ENCODE measurements at places on chromosomes 2 and 18.

DNA sequence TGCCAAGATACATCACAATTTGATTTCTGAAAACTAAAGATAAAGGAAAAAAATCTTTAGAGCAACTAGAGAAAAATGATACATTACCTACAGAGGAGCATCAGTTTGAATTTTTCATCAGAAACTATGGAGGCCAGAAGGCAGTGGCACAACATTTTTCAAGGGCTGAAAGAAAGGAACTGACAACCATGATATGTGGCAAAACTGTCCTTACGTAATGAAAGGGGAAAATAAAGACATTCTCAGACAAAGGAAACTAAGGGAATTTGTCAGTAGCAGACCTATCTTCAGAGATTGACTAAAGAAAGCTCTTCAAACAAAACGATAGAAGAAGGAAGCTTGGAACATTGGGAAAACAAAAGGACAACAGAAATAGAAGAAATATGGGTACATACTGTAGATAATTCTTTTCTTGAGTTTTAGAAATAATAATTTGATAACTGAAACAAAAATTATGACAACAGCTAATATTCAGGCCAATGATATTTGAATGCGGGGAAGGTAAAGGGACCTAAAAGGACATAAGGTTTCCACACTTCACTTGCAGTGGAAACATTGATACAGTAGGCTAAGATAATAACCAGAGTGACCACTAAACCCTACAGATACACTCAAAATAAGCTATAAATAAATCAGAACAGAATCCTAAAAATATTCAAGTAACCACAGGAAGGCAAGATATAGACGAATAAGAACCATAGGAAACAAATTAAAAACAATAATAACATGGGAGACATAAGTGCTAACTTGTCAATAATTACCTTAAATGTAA lies 70.0 kb upstream of the NPAS2 start:
- DNase-seq = no peak

DNA sequence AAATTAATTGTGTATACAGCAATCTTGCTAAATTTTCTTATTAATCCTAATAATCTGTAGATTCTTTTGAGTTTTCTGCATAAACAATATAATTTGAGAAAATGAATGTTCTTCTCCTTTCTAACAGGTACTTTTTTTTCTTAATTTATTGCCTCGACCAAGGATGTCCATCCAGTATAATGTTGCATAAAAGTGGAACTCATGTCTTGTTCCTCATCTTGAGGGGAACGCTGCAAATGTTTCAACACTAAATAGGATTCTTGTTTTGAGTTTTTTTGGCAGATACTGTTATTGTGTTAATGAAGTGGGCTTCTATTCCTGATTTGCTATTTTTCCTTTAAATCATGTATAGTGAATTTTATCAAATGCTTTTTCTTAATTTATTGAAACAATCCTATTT lies 244.4 kb upstream of the REV1 start:
- no peak for DNase-seq

DNA sequence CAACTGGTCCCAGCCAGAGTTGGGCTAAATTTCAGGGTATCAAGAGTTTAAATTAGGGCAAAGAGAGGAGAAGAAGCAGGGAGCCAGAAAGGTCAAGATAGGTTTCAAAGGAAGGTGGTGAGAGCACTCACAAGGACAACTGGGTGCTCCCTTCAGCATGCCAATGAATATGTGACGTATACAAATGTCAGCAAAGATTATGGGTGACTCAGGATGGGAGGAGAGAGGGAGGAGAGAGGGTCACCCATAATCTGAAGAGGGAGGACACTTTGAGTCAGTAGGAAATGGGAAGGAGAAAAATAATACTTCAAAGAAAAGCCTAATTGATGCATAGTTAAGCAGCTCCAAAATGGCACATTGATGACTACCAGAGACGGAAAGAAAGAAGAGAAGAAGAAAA lies 53.1 kb upstream of the ABCA12 start:
- no peak for DNase-seq

DNA sequence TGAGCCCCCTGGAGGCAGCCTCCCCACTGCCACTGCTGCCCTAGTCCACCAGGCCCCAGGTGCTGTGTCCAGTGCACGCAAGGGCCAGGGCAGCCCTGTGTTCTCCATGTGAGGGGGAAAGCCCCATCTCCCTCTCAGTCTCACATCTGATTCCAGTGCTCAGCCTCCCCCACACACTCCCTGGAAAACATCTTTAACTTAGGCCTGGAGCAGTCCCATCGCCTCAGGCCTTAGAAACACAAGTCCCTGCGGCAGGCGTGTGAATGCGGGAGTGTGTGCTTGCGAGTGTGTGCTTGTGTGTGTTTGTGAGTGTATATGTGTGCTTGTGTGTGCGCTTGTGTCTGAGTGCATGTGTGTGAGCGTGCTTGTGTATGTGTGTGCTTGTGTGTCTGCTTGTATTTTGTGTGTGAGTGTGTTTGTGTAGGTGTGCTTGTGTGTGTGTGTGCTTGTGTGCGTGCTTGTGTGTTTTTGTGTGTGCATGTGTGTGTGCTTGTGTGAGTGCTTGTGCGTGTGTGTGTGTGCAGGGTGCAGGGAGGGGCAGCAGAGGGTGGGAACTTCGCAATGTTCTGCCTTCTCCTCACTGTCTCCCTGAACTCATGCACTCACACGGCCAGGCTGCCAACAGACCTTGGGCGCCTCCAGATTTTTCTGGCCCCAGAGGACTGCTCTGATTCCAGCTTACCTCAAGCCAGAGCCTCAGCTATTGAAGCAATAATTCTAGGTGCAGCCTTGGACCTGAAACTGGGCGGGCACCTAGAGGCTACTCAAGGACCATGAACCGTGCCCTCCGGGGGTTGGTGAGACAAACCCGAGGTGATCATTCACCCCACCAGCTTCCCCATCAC lies 139.6 kb downstream of the CABLES1 start:
- DNase-seq = no peak

DNA sequence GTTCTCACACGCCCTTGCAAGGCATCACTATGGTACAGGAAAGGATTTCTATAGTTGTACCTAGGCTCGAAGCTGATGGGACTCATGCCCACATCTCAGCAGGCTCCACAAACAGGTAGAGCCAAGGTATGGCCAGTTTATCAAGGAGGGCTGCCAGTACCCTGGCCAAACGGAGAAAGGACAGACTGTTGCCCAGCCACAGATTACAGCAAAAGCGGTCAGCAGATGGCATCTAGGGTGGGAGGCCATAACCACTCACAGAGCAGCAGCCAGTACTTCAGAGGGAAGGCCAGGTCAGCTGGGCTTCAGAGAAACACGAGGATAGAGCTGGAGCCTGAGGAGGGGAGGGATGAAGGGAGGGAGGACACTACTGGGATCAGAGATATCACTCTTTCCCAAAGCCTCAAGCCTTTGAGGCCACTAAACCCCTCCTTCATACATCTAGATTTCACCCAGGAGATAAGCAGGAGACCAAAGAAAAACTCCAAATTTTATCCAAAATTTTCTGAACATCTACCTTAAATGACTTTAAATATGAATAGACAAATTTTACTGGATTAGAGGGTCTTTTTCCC lies 904.2 kb upstream of the NXPH2 start:
- no peak for DNase-seq

GRCh38 chr2:130756053-130756873 lies 923 bp downstream of the AMER3 start:
- DNase-seq = no peak

DNA sequence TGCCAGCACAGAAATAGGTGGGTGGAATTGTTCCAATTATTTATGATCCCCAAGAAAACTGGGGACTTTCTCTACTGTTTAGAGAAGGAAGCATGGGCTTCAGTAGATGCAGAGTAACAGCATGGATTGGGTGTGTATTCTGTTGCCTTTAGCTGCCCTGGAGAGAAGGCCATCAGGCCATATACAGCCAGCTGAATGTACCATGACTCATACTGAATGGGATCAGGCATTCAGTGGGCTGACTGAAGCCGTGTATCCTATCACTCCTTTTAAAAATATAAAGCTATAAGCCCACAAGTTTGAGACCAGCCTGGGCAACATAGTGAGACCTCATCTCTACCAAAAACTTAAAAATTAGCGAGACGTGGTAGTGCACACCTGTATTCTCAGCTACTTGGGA lies 16.7 kb upstream of the PLEKHM3 start:
- no peak for DNase-seq

GRCh38 chr2:224813578-224813977 lies 97.4 kb upstream of the CCDC195 start:
- DNase-seq = no peak

- no peak for DNase-seq
Observed at GRCh38 chr2:78118037-78118436, 595.9 kb upstream of the LRRTM4 start.

DNA sequence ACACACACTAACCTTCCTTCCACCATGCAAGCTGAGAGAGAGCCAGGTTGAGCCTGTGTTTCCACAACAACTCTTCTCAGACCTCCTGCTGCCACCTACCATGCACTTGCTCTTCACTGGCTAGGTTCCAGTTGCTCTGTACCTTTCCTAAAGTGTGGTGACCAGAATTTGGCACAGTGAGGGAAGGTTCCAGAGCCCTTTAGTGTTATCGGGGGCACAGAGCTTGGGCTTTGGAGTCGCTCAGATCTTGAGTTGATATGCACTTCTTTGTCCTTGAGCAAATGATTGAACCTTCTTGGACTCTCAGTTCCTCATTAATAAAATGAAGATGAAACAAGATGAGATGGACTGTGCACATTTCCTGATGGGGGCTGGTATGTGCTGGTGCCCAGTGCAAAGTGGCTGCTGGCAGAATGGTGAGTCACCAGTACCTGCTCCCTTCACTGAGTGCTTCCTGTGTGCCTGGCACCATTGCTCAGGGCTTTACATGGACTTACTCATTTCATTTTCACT lies 47.1 kb downstream of the NEDD4L start:
- DNase-seq = no peak
